ENCODE measurements at places on chromosomes 4 and X. TPM values are rescaled to one million over a fixed set of nuclear protein-coding genes. Genes with fewer than 3 reads are reported as not detected.

HMX1 gene
- not detected for total RNA-seq

KLHL4 gene
- 1.7 TPM for total RNA-seq

AWAT2 gene
- not detected for total RNA-seq

PIN4 gene
- 12.9 TPM for total RNA-seq

PAGE2B gene
- not detected for total RNA-seq

ZFP42 gene
- total RNA-seq, result not detected

MTTP gene
- total RNA-seq, result 0.57 TPM

P2RY10 gene
- not detected for total RNA-seq

FAM149A gene
- 19.5 TPM for total RNA-seq

ZRSR2 gene
- 9.3 TPM for total RNA-seq

PSAPL1 gene
- total RNA-seq, result not detected

MTNR1A gene
- not detected for total RNA-seq

FANCB gene
- total RNA-seq, result 1.3 TPM

BTC gene
- 40.6 TPM for total RNA-seq

ERAS gene
- not detected for total RNA-seq

ACE2 gene
- total RNA-seq, result 3.5 TPM

OPRPN gene
- total RNA-seq, result not detected

CDKL2 gene
- 6.2 TPM for total RNA-seq

MAGEB17 gene
- 2.1 TPM for total RNA-seq

DHX15 gene
- total RNA-seq, result 100 TPM

KLHL13 gene
- 17.4 TPM for total RNA-seq

SHROOM2 gene
- 0.42 TPM for total RNA-seq

STARD8 gene
- 11.4 TPM for total RNA-seq

TCEAL2 gene
- 24.2 TPM for total RNA-seq

PPEF1 gene
- 0.50 TPM for total RNA-seq

SPANXN4 gene
- not detected for total RNA-seq

F8A3 gene
- total RNA-seq, result 25.3 TPM

PAGE1 gene
- not detected for total RNA-seq

IL1RAPL2 gene
- 0.52 TPM for total RNA-seq

MAGEC1 gene
- not detected for total RNA-seq

POU3F4 gene
- total RNA-seq, result 0.06 TPM

DGAT2L6 gene
- total RNA-seq, result not detected
